Stimulated activated CD4-positive, alpha-beta T cell treated with anti-CD3 and anti-CD28 coated beads, Interleukin-15, amount 100 ng/mL, for 1 hour (primary cell): ENCODE measurements at places on chromosomes 7 and 10.
A peak's percentile ranks its signal among the peaks of the same experiment; 100 is the strongest.

- no peak for DNase-seq
Observed at GRCh38 chr7:82417898-82418297, 25.7 kb downstream of the CACNA2D1 start.

DNA sequence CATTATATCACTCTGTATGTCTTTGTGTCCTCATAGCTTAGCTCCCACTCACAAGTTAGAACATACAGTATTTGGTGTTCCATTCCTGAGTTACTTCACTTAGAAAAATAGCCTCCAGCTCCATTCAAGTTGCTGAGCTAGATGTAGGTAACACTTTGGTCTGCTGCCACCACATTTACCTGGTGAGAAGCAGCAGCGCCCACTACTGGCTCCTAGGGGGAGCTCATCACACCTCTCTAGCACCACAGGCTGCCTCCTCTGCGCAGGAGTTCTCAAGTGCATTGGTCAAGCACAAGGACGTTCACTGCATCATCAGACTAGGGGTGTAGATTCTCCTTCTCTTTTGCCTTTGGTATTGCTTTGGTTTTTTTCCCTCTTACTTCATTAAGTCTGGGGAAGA is 530.9 kb upstream of the AUTS2 start:
- no peak for DNase-seq

DNA sequence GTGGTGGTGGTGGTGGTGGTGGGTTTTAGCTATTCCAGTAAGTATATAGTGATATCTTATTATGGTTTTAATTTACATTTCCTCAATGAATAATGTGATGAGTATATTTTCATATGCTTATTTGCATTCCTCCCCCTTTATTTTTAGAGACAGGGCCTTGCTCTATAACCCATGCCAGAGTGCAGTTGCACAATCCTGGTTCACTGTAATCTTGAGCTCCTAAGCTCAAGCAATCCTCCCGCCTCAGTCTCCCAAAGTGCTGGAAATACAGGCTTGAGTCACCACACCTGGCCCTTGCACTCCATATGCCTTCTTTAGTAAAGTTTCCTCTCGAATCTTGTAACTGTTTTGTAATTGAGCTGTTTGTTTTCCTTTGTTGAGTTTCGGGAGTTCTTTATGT is 577.7 kb upstream of the AUTS2 start:
- DNase-seq, result no peak

DNA sequence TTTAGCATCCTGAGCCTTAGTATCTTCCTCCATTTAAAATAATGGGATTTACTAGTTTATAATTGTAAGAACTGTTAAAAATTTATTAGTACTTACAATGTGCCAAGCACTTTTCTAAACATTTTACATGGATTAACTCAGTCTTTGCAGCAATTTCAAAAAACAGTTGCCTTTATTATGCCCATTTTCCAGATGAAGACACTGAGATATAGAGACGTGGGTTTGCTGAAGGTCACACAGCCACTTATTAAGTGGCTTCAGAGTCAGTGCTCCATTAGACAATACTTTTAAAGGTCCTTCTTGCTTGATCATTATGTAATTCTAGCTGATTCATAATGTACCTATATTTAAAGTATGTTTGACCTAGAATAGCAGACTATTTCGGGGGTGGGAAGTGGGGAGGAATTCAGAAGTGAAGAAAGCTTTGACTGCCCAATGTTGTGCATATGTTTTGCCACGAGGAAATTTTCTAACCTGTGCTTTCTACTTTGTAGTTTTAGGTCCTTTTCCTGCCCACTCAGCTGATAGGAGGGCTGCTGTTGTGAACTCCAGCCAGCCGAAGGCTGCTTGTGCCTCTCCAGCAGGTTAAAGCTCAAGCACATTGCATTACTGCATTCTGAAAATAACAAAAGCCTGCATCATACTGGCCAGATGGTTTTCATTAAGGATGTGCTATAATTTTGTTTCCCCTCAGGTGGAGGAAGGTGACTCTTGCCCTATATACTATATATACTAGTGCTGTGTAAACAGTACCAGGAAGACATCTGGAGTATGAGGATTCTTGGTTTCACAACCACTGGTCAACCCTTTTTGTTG is 4.3 kb downstream of the PLEKHA8 start:
- no peak for DNase-seq

GRCh38 chr7:129045682-129046081 is 9.2 kb downstream of the TNPO3 start:
- DNase-seq, result no peak

- no peak for DNase-seq
Observed at GRCh38 chr10:116470768-116471415, 43.2 kb downstream of the PNLIPRP3 start.

GRCh38 chr10:125092564-125093031 is 67.8 kb downstream of the CTBP2 start:
- no peak for DNase-seq

- DNase-seq, result no peak
Observed at GRCh38 chr10:93576888-93577287, 10.4 kb downstream of the FFAR4 start.

- no peak for DNase-seq
Observed at GRCh38 chr10:17412323-17412722, 42.1 kb downstream of the ST8SIA6 start.

- DNase-seq, result no peak
Observed at GRCh38 chr10:93079663-93080349, 6.1 kb downstream of the CYP26A1 start.

GRCh38 chr10:10892290-10892875 is 125.3 kb upstream of the CELF2 start:
- DNase-seq, result no peak

DNA sequence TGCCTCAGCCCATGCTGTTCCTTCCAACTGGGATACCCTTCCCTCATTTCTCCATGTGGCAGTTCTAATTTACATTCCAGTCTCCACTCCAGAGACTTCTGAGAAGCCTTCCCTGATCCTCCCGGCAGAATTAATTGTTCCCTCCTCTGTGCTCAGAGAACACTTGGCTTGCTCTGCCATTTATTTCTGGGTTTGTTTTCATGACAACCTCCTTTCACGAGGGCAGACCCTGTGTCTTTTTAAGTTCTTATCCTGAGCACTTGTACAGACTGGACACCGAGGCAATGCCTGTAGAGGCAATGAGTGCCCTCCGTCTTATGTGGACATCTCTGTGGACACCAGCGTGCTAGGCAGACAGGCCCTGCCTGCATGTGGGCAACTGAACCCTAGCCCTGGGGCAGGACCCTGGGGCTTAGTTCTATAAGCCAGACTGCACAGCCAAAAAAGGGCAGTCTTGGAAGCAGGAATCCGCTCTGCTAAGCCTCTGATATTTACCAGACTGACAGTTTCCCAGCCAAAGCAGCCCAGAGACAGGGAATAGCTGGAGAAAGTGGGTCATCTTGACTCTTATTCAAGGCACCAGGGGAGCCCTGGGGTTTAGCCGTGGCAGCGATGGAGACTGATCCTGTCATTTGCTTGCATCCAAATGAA is 474.0 kb downstream of the RPS24 start:
- no peak for DNase-seq

- DNase-seq, result no peak
Observed at GRCh38 chr10:74912682-74913081, 86.3 kb downstream of the KAT6B start.

DNA sequence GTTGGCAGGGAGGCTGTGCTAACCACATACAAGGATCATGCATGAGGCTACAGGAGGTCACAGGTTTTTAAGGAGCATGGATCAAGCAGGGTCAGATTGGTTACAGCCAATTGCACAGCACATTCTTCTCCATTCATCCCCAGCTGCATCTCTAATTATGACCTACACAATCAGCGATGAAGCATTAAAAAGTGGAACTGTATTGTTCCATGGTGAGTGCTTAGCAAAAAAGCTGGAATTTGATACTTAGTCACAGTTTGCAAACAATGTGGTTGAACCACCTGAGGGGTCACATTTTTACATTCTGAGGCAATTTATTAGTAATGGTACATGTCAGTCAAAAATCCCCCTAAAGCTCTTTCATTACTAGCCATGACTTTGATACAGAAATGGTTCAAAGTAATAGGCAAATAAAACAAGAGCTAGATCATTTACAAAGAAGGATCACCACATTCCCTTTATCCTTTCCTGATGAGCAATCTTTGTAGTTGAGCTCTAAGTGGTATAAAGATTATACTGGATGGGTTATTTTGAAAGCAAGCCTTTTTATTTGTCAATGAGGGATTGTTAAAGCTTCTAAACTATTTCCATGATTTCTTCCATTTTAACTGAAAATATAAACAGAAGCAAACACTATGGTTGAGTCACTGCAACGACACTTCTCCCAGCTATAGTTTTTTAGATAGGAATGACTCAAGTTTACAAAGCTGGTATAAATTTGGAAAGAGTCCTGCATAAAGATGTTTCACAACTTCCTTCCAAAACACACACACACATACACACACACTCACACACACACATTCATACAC is 217.8 kb upstream of the SEMA3A start:
- DNase-seq, result no peak

GRCh38 chr10:4532011-4532410 is 294.0 kb upstream of the AKR1E2 start:
- no peak for DNase-seq

DNA sequence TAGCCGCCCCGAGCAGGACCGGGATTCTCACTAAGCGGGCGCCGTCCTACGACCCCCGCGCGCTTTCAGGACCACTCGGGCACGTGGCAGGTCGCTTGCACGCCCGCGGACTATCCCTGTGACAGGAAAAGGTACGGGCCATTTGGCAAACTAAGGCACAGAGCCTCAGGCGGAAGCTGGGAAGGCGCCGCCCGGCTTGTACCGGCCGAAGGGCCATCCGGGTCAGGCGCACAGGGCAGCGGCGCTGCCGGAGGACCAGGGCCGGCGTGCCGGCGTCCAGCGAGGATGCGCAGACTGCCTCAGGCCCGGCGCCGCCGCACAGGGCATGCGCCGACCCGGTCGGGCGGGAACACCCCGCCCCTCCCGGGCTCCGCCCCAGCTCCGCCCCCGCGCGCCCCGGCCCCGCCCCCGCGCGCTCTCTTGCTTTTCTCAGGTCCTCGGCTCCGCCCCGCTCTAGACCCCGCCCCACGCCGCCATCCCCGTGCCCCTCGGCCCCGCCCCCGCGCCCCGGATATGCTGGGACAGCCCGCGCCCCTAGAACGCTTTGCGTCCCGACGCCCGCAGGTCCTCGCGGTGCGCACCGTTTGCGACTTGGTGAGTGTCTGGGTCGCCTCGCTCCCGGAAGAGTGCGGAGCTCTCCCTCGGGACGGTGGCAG is at the start of gene MGMT:
TSS of gene MGMT (plus strand) at position 539 of the 656 bp plus-strand sequence.
- peak; percentile 97 for DNase-seq

- no peak for DNase-seq
Observed at GRCh38 chr10:67492317-67493019, 203.5 kb downstream of the CTNNA3 start.

DNA sequence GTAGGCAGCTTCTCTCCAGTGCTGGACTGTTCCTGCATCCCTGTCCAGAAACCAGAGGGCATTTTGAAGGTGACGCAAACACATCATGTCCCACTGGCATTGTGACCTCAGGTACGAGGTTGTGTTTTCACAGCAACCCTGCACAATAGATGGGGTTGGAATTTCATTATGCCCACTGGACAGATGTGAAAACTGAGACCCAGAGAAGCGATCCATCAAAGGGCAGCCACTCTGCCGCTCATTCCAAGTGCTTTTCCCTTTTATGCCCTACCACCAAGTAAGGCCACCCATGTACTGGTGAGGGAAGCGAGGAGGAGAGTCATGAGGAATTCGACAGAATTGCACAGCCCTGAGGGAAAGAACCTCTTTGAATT is 63.3 kb downstream of the CALML3 start:
- DNase-seq, result no peak

- peak; percentile 12 for DNase-seq
Observed at GRCh38 chr7:27840313-27840712, 100.4 kb downstream of the TAX1BP1 start.

GRCh38 chr10:75181073-75181472 is 29.5 kb upstream of the VDAC2 start:
- DNase-seq, result no peak

DNA sequence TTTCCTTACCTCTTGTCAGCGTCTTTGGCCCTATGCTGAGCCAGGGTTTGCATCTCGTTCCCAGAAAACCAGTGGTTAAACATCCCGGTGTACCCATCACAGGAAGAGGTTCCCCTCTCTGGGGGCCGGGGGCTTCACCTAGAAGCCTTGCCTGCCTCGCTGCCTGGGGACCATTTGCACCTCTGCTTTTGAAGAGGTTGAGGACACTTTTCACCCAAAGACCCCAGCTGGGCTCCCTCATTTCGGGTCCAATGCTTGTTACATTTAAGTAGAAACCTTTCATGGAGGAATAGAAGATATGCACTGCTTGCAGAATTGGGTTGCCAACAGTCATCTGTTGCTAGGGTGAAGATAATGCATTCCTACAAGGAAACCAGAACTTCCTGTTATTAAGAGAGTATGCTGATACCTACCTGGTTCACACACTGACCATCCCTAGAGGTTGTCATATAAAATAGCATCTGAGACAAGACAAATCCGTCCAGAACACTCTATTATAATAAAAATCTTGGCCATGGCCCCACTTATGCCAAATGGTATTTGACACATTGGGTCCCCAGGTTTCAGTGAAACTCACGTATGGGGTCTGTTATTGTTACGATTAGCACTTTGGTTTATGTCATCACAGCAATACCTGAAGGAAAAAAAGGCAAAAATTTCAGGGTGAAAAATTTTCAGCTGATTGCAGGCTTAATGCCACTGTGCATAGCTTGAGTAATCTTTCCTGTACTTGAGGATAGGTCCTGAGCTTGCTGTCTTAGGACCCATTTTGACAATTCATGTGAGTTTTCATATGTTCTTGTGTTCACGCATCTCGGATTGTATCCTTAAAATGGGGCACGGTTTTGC is 917 bp downstream of the ZNF365 start:
- no peak for DNase-seq

DNA sequence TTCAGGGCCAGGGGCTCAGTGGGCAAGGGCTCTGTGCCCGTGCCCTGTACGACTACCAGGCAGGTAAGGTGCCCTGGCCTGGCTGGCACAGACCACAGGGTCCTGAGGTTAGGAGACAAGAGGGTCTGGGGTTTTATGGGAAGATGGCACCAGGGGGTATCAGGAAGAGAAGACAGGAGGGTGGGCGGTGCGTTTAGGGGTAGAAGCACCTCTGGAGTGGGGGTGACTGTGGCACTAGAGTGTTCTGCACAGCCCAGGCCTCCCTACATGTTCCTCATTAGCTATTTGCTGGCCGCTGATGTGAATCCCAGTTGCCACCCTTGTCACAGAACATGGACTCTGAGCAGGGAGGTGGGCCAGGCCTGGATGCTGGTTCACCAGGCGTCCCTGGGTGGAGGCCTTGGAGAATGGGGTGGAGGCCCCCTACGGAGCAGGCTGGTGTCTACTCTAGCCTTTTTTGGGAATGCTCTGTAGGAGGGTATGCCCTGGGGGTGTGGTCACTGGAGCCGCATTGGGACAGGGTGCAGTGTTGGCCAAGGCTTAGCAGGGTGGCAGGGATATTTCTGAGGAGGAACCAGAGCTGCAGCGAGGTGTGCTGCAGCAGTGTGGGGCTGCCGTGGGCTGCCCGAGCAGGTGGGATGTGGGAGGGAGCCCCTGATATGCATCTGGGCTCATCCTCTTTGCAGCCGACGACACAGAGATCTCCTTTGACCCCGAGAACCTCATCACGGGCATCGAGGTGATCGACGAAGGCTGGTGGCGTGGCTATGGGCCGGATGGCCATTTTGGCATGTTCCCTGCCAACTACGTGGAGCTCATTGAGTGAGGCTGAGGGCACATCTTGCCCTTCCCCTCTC is 5.0 kb downstream of the PGAM2 start:
- DNase-seq, result no peak
